Fibroblast of pulmonary artery (primary cell): ENCODE measurements at places on chromosomes 1 and 21.
A peak's percentile ranks its signal among the peaks of the same experiment; 100 is the strongest.

DNA sequence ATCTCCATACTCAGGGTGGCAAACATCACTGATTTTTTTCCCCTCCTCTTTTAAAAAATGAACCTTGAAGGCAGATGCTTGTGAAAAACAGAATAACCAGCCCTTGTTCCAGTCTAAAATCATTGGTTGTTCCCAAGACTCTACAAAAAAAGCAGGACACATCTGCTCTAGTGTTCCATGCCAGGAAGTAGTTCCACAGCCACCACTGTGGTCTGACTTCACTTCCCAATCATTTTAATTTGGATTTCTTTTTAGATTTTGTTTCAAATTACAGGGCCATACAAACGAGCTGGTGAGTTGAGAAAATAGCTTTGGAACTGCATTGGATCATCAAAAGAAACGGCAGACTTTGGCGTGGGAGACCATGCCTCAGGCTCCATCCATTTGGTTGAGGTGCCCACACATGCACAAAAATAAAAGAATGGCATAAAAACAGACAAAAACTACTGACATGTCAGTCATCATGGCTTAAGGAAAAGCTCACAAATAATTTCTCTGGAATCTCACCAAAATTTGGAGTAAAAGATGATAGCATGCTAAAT lies 210.0 kb downstream of the GABPA start:
- no peak for DNase-seq

GRCh38 chr21:42377211-42377950 lies 11.0 kb upstream of the TFF1 start:
- DNase-seq = no peak

- DNase-seq = peak; percentile 18
Measured at GRCh38 chr1:53934170-53934765, 11.2 kb downstream of the IFT25 start.

DNA sequence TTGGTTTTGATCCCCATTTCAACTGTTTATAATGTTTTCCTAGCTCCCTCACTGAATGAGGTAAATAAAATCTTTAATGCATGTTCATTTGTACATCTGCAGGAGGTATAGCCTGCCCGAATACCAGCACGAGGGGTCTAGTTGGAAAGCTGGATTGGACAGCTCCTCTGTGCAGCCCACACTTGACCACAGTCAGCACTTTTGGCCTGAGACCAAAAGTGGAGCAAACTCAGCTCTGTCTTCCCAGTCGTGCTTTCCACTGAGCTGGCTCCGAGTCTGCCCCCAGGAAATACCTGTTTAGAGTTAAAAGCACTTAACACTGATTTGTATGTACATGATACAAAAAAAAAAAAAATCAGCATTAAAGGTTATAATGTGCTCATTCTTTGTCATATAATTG lies 224.4 kb downstream of the DSCAM start:
- no peak for DNase-seq

GRCh38 chr21:18245464-18245967 lies 883 bp downstream of the CHODL start:
- no peak for DNase-seq

GRCh38 chr1:78275456-78275855 lies 215.3 kb upstream of the PTGFR start:
- DNase-seq = peak; percentile 55

- no peak for DNase-seq
Measured at GRCh38 chr1:197980457-197980856, 63.3 kb downstream of the LHX9 start.

DNA sequence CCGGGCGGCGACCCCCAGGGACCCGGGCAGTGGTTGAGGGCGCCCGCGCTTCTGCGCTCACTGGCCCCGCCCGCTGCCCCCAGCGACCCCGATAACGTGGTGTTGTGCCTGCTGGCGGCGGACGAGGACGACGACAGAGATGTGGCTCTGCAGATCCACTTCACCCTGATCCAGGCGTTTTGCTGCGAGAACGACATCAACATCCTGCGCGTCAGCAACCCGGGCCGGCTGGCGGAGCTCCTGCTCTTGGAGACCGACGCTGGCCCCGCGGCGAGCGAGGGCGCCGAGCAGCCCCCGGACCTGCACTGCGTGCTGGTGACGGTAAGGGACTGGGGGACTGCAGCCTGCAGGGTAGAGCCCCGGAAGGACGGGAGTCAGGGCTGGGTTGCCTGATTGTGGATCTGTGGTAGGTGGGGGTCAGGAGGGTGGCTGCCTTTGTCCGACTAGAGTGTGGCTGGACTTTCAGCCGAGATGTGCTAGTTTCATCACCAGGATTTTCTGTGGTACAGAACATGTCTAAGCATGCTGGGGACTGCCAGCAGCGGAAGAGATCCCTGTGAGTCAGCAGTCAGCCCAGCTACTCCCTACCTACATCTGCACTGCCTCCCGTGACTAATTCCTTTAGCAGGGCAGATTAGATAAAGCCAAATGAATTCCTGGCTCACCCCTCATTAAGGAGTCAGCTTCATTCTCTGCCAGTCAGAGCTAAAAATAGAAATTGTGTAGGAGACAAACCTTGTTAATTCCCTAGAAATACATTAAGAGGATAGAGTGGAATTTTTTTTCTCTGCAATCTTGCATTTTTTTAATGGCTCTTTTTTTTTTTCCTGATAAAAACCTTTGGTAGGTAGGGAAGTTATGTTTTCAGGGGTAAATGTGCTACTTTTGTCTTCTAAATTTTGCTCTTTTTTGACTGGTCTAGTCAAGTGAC lies 1.5 kb downstream of the GADD45A start:
- peak; percentile 99 for DNase-seq

DNA sequence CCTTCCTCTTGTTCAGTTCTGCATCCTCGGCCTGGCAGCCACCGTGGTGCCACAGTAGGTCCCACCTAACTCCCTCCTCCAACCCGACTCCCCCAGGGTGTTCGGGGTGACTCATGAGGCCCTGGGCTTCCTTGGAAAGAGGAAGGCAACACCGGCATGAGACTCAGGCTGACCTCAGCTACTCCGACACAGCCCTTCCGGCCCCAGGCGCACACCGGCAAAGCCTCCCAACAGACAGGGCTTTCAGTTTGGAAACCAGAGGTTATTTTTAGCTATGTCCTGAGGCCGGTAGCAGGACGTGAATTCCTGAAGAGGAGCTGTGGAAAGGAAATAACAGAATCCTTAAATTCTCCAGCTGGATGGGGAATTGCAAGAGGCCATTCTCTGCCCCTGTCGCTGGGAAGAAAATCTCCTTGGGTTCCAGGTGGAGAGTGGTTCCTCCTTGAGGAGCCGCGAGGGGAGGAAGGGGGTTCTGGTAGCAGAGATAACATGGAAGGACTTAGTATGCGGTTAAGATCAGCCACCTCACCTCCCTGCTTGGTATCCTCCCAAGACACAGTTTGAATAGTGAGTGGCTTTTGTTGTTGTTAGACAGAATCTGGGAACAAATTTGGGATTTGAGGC lies 24.4 kb downstream of the PLXNA2 start:
- peak; percentile 83 for DNase-seq

GRCh38 chr1:64004451-64005025 lies 198.9 kb upstream of the UBE2U start:
- peak; percentile 25 for DNase-seq

DNA sequence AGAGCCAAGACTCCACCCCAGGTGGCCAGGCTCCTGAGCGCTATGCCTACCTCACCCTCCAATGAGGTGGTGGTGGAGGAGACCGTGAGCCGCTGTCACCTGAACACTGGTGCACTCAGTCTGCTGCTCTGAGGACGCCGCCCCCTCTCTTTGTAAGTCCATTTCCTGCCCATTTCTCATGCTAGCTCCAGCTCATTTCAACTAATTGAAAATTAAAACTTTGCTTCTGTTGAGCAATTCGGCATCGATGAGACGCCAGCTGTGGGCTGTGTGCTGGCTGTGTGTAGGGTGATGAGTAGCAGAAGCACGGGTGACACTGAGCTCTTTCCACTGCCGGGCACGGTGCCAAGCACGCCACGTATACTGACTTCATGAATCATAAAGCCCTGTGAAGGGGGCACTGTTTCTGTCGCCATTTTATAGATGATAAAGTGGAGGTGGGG lies 11.2 kb downstream of the TNFRSF1B start:
- DNase-seq = peak; percentile 92

GRCh38 chr1:77473690-77474089 lies 191.9 kb downstream of the AK5 start:
- DNase-seq = peak; percentile 78

DNA sequence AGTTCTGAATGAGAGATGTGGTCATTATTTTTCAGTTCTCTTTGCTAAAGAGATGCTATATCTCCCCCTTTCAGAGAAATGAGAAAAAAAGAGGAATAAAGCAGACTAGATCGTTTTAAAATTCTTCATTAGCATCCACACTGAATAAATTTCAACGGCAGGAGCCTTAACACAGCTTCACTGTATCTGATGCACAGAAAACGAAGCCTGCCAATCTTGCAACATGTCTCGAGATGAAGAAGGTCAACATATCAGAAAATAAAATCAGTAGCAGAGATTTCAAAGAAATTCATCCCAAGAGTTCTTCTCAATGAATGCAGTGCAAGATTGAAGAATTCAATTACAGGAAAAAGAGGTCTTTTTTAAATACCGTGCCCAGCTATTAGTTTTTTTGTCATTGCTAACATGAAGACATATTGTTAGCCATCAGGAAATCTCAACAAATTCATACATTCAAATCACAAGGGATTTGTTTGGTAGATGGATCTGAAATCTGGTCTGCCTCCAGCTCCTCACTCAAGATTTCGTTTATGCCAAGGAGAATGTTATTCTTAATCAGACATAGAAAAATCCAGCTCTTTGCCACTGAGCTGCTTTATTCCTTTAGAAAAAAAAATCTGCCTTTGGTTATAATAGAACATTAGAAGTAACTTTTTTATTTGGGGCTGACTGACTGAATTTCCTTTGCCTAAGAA lies 76.4 kb upstream of the DAB1 start:
- DNase-seq = no peak

- DNase-seq = no peak
Measured at GRCh38 chr21:31258073-31258472, 86.0 kb downstream of the TIAM1 start.

GRCh38 chr1:20840731-20841130 lies 53.6 kb upstream of the HP1BP3 start:
- DNase-seq = peak; percentile 41

DNA sequence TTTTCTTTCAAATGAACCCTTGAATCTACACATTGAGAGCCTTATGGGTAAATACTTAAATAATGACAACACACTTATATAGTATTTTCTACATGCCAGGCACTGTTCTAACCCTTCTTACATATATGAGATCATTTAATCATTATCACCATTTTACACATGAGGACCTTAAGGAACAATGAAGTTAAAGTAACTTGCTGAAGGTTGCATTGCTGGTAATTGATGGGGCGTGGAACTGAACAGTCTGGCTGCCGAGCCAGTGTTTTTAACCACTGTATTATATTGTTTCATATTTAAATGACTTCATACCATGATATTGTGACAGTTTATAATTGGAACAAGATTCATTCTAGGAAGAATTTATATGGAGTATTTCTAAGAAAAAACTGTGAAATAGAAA lies 111.9 kb upstream of the TENT5C start:
- no peak for DNase-seq

- DNase-seq = no peak
Measured at GRCh38 chr1:227453631-227454355, 109.6 kb upstream of the ZNF678 start.

- no peak for DNase-seq
Measured at GRCh38 chr1:37098237-37098636, 63.9 kb upstream of the GRIK3 start.

GRCh38 chr1:180386745-180387367 lies 115.5 kb downstream of the ACBD6 start:
- no peak for DNase-seq

DNA sequence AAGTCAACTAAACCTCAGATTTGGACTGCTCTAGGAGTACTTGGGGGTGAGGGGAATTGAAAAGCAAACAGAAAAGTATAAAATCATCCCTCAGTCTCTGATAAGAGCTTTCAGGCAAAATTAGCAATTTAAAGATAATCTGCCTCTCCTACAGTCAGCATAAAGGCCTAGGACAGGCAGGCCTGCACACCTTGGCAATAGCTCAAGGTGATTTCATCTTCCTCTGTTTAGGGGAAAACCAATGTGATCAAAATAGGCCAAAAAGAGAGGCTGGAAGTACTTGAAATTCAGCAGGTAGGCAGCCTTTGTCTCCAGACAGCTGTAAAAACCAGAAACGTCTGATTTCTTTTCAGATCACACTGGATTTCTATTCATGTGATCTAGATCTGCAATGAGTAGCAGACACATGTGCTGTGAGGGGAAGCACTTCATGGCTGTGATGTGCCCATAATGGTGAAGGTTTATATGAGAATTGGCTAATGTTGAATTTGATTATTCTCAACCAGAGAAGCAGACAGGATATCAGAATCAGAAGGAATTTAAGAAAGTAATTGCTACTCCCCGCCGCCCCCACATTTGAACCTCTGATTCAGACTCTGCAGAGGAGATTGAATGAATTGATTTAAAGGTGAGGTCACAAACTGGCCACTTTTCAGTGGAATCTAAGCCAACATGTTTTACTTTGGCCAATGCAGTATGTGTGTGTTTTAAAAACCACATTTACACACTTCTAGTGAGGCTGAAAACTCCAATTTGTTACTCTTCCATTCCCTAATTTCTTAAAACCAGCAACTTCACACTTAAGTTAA lies 45.8 kb upstream of the DNASE2B start:
- DNase-seq = no peak

GRCh38 chr21:35475762-35476161 lies 426.7 kb upstream of the RUNX1 start:
- DNase-seq = peak; percentile 84

DNA sequence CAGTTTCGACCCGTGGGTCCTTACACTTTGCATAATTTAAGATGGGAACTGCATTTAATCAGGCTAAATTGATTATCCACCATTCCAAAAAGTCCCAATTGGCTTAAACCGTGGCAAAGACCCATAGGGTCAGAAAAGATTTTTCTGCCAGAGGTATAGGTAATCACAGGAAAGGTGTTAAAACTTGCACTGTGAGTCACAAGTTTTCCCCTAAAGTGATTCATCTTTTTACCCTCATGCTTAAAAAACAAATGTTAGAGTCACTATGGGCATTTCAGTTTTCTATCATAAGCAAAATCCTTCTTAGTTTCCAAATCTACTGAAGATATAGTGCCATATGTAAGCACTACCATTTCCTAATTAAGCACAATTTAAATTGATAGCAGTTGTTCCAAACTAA lies 1079.8 kb downstream of the ADGRL2 start:
- no peak for DNase-seq

DNA sequence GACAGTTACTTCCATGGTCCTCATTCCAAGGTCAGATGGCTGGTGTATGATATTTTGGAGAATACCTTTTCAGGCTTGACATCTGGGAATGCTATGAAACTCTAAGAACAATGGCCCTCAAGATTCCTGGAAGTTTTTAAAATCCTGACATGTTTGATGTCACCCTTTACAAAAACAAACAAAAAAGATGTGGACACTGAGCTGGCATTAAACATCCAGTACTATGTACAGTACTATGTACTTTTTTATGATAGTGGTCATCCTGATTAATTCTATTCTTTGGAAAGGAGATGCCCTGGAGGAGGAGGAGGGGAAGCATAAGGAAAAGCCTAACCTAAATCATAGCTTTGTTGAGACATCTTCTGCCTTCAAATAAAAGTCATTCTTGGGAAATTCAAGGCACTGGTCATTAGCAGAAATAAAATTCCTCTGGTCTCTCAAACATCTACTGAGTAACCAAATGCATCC lies 235.4 kb downstream of the HMCN1 start:
- DNase-seq = peak; percentile 32
